Vagina (tissue), 2 donors: ENCODE measurements at places on chromosomes 5 and 9. TPM values are rescaled to one million over a fixed set of nuclear protein-coding genes. Genes with fewer than 3 reads are reported as not detected.

- no peak for DNase-seq
Observed at GRCh38 chr5:119919279-119919678, 289.9 kb downstream of the FAM170A start.

GRCh38 chr5:126481243-126481642 lies 58.0 kb downstream of the GRAMD2B start:
- no peak for DNase-seq

GRCh38 chr9:106557996-106558667 lies 304.8 kb upstream of the ZNF462 start:
- no peak for DNase-seq

- no peak for DNase-seq
Observed at GRCh38 chr5:75701856-75702255, 15.4 kb downstream of the POC5 start.

GRCh38 chr9:88991066-88992034 lies at the start of gene S1PR3:
Gene S1PR3 (plus strand): TSS chr9:88991468. CDS start chr9:89001201, 9,733 bp downstream.
- no peak for DNase-seq

DNA sequence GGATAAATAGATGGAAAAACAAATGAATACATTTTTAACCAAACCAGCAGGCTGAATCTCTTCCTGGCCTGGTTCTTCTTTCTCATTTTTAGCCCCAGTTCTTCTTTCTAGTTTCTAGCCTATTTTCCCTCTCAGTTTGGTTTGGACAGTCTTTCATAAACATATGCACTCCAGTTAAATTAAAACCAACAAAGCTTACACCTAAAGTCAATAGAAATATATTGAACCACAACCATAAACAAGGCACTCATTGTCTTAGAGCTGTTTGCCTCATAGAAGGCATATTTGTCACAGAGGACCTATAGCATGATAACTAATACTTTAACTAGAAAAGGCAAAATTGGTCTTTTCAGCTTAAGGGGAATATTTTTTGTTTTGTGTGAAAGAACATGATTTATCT lies 638.3 kb downstream of the NR2F1-AS1 start:
- no peak for DNase-seq

The DEPDC1B gene
- total RNA-seq = 0.74 TPM

The MBLAC2 gene
- 8.8 TPM for total RNA-seq

The LECT2 gene
- total RNA-seq = not detected

The GLDC gene
- 0.49 TPM for total RNA-seq

The FNBP1 gene
- 47.1 TPM for total RNA-seq

The OXCT1 gene
- total RNA-seq = 15.5 TPM
